Type B pancreatic cell (in vitro differentiated cells): ENCODE measurements at places on chromosomes 3 and 15. TPM values are rescaled to one million over a fixed set of nuclear protein-coding genes. Genes with fewer than 3 reads are reported as not detected.

The SLC2A2 gene
- total RNA-seq = 1.9 and 5.7 TPM in 2 replicates

The STXBP5L gene
- 3.6 and 5.2 TPM in 2 replicates for total RNA-seq

The AGBL1 gene
- total RNA-seq = 0.07 TPM in 1 of 2 replicates, not detected in the other

The CLEC3B gene
- total RNA-seq = 0.43 and 1.2 TPM in 2 replicates

The RLBP1 gene
- not detected in 2 replicates for total RNA-seq

The SAXO2 gene
- 2.4 and 5.8 TPM in 2 replicates for total RNA-seq

The PP2D1 gene
- total RNA-seq = not detected in 2 replicates

The AP2M1 gene
- 249 and 298 TPM in 2 replicates for total RNA-seq

The CLDN18 gene
- 7.3 and 50.8 TPM in 2 replicates for total RNA-seq

The CCNB2 gene
- 24.6 and 63.0 TPM in 2 replicates for total RNA-seq

The RTP2 gene
- not detected in 2 replicates for total RNA-seq

The C2CD4B gene
- total RNA-seq = 2.7 and 2.9 TPM in 2 replicates

The CCR9 gene
- total RNA-seq = not detected in 2 replicates

The SPTBN5 gene
- 3.1 and 4.2 TPM in 2 replicates for total RNA-seq

The FAM162A gene
- total RNA-seq = 68.8 and 230 TPM in 2 replicates

The CTXN2 gene
- not detected in 2 replicates for total RNA-seq

The ZNF662 gene
- total RNA-seq = 0.48 TPM in 1 of 2 replicates, not detected in the other

The ARHGAP11A gene
- total RNA-seq = 21.7 and 52.6 TPM in 2 replicates

The STRIT1 gene
- 0.33 TPM in 1 of 2 replicates, not detected in the other for total RNA-seq

The HGD gene
- total RNA-seq = 10.4 and 14.0 TPM in 2 replicates

The ARGFX gene
- total RNA-seq = not detected in 2 replicates

The SLC22A13 gene
- 0.60 and 0.79 TPM in 2 replicates for total RNA-seq

The SI gene
- 4.7 and 8.4 TPM in 2 replicates for total RNA-seq

The CYP1A2 gene
- 1.6 TPM in 1 of 2 replicates, not detected in the other for total RNA-seq

The SERINC4 gene
- 0.14 and 0.17 TPM in 2 replicates for total RNA-seq

The ROPN1 gene
- not detected in 2 replicates for total RNA-seq

The MST1R gene
- total RNA-seq = 3.0 and 5.3 TPM in 2 replicates

The C3orf22 gene
- not detected in 2 replicates for total RNA-seq

The C3orf49 gene
- not detected in 2 replicates for total RNA-seq

The PARP15 gene
- 0.26 and 0.29 TPM in 2 replicates for total RNA-seq

The TNFAIP8L3 gene
- 8.2 and 16.9 TPM in 2 replicates for total RNA-seq

The ENTPD3 gene
- 2.5 and 2.7 TPM in 2 replicates for total RNA-seq

The MUSTN1 gene
- 1.8 TPM in 1 of 2 replicates, not detected in the other for total RNA-seq

The UPK1B gene
- 49.2 and 105 TPM in 2 replicates for total RNA-seq
